ENCODE measurements at places on chromosomes 3 and 15.

DNA sequence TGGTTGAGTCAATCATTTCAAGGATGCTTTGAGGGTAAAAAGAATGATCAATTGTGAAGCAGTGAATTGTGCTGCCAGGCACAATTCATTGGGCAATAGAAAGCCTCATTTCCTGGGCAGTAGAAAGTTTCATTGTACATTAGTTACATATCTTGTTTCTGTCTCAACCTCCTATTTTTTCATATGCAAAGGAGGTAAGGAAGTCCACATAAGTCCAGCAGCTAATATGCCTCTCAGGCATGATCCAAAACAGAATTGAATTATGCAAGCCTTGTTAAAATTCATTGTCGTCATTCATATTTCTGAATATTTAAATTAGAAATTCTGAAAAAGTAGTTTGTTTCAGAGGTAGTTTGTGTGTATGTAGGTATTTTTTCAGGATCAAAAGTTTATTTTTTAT, 65.8 kb downstream of the TFRC start:
- DNase-seq = no peak

DNA sequence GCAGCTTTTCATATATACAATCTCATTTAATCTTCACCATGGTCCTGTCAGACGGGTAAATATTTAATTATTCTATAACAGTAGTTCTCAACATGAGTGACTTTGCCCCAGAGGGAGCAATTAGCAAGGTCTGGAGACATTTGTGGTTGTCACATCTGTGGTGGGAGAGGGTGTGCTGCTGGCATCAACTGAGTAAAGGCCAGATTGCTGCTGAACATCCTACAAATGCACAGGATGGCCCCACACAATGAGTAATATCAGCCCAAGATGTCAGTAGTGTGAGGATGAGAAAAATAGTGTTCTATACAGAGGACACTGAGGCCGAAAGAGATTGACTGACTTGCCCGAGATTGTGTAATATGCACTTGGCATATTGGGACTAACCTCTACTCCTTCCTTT, 156.0 kb downstream of the AGBL1 start:
- DNase-seq = no peak

GRCh38 chr3:122004107-122004506, 17.9 kb downstream of the ILDR1 start:
- DNase-seq = no peak

DNA sequence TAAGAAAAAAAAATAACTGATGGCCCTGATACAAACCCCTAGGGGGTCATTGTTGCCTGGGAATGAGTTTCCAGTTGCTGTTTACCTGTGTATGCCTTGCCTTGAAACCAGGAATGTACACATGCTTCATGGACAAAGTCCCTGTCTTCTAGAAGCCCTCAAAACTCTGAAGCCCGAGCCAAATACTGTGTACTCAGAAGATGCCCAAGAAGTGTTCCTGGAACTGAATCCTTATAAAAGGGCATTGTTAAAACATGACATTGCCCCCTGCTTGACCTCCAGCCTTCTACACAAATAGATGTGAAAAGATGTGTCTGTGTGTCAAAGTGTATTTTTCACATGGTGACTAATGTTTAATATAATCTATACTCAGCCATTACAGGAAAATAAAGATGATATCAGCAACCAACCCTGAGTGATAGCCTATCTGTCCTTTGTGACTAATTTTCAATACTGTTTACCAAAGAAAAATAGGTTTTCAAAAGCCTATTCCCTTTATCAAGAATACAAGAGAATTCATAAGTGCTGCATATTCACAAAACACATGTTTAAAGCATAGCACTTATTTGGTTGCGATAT, 325.9 kb downstream of the MECOM start:
- DNase-seq = no peak

- DNase-seq = no peak
Measured at GRCh38 chr3:41103200-41103599, 96.1 kb upstream of the CTNNB1 start.

DNA sequence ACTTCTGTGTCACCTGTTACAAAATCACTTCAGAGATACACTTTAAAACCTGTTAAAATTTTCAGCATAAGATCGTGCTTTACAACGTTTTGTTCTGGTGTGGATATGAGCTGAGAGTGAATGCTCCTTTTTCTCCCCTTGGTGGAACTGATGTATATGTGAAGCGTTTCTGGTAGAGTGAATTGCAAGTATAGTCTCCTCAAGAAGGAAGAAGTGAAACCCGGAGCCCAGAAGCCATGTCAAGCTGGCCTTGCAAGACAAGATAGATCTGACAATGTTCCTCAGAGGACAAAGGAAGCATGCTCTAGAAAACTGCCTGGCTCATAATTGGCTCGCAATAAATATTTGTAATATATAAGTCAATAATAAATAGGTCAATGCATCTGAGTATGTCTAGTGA, 23.6 kb downstream of the SERPINI2 start:
- DNase-seq = no peak

DNA sequence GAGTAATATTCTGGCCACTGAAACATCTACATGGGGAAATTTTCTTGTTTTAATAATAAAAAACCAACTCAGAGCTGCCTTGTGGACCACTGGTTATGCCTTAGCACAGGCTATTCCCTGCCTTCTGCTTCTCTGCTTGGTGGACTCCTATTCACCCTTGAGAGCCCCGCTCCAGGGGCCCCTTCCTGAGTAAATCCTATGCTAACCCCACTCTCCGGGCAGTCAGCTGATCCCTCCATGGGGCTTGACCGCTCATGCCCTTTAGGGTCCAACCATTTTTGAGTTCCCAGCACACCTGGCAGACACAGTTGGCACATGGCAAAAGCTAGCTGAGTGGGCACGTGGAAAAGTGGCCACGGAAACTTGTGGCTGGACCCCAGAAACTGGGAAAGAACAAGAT, 38.2 kb downstream of the ATP2B2 start:
- no peak for DNase-seq

DNA sequence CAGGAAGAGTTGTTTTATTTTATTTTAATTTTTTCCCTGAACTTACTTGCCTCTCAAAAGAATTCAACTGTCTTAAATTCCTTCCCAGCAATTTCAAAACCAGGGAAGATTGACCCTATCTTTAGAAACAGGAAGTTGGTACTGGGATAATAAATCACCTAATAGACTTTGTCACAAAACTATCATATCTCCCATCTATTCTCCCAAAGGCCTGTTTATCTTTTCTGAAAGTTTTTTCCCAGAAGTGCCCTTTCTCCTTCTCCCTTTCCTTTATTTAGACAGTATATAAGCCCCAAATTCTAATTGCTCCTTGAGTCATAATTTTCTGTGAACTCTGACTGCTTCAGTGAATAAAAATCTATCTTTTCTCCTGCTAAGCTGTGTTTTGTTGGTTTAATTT, 2.9 kb upstream of the RNF7 start:
- no peak for DNase-seq

GRCh38 chr3:152348436-152349177, 79.9 kb downstream of the MBNL1 start:
- DNase-seq = no peak

DNA sequence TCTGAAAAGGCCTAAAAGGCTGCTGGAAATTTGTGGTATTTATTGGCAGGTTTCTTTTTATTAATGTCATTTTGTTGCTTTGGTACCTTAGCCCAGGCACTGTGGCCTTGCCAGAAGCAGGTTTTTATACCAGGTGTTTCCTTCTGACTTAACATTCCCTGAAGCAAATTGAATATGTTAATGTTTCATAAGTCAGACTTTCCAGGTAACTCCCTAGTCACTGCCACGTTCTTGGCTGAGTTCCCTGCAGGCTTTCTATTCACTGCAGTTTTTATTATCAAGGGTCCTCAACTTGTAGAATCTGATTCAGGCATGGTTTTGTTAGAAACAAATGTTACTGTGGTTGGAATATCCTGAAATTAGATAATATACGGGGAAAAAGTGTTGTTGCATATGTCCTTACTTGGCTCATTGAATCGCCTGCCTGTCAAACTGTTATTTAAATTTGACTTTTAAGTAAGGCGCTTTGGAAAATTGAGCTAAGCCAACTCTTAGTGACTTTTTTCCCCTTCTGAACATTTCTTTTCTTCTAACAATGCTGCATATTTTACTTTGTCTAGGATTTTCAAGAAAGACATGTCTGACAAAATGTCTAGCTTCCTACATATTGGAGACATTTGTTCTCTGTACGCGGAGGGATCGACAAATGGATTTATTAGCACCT, 22.9 kb downstream of the ITPR1 start:
- no peak for DNase-seq

DNA sequence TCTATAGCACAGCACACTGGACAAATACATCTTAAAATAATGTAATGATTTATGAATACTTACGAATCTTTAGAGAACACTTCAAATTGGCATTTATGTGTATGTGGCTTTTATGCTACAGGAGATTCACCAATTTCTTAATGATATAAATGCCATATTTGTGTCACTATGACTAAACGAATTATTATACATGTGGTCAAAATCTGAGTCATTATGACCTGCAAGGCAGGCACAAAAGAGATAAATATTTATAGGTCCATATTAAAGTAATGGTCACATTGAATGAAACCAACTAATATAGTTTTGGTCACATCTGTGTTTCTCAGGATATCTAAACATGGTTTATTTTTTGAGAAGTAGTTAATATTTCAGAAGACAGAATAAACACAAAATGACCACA, 232.3 kb upstream of the SEMA6D start:
- no peak for DNase-seq

DNA sequence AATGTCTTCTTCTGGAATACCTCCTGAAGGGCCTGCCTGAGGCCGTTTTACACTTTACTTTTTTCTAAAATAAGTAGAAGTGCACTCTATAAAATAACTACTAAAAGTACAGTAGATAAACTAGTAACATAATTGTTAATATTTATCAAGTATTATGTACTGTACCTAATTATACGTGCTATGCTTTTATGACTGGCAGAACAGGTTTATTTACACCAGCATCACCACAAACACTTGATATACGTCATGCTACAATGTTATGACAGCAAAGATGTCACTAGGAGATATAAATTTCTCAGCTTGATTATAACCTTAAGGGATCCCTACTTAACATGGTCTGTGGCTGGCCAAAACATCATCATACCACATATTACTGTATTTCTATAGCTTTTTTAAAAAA, 29.4 kb downstream of the DLG1 start:
- no peak for DNase-seq

GRCh38 chr3:187072511-187072910, 66.8 kb downstream of the RPL39L start:
- DNase-seq = no peak

DNA sequence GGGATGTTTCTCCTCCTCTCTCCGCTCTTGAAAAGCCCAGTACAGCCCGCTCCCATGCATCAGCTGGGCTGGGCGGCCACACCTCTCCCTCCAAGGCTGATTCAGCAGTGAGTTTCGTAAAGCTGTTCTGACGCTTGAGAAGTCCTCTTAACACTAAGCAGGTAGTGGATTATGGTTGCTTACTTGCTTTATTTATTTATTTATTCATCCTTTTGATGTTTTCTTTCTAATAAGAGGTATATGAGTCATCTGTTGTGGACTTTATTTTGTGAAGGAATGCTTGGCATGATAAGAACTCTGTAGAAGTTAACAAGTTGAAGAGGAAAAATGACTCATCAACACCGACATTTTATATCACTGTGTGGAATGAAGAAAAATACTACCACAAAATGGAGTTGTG, 285.0 kb downstream of the SQOR start:
- no peak for DNase-seq

DNA sequence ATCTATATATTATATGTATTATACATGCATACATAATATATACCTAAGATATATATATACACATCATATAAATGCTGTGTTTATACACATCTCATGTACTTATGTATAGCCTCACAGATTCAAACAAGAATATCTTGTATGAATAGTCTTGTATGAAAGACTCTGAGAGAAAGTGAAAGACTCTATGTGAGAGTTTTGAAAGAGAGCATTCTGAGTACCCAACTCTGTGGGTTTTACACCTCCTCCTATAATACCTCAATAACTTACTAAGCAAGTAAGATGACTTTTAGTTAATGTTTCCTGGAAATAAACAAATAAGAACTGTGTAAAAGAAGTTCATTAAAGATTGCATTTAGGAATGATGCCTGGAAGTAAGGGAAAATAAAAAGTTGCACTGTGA, 108.1 kb upstream of the GMNC start:
- DNase-seq = no peak

- DNase-seq = no peak
Measured at GRCh38 chr3:73234354-73235014, 173.0 kb downstream of the EBLN2 start.

DNA sequence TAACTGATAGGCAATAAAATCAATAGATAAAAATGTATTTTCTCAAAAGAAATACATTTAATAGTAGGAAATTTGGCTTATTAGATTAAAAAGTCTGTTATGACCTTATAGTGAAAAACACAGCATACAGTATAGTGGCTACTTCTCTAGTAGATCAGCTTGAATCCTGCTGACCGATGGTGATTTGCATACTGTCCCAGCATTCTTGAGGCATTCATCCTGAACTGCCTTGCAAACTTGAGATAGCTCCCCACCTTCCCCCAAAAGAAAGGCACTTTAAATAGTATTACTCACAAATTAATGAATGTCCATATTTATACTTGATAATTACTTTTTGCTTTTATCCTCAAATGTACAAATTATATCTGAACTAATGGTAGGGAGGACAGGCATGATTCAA, 6.7 kb downstream of the CHMP2B start:
- DNase-seq = no peak

DNA sequence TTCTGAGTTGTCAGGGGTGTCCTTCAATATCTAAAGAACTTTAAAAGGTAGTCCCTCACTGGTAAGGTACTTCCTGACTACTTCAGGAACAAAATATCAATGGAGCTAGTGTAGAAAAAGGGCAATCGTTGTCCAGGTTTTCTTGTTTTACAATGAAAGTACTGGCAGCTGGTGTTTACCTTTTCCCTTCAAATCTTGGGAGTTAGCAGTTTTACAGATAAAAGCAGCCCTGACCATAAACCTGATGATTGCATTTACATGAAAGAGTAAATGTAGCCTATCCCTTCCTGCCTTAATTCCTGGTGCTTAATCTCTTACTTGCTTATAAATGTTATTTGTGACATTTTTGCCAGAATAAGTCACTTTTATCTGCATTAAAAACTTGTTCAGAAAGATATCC, 559.9 kb upstream of the ARPP21 start:
- DNase-seq = no peak

- no peak for DNase-seq
Measured at GRCh38 chr3:194224471-194225417, 88.8 kb downstream of the HES1 start.

DNA sequence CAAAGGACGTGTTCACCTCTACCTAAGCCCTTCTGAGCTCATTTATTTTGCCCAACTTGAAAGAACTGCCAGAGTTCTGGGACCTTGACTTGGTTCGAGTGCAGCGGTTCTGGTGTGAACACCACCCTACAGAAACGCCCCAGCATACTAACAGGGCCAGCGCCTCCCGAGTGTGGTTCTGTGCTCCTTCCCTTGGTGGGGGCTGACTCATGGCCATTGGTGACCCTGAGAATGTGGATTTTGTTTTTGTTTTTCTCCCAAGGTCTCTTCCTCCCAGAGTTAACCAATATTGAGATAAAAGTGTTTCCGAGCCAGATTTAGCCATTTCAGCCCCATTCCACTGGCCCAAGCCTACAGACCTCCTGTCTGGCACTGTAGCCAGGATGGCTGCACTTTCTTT, 27.9 kb downstream of the SEMA7A start:
- no peak for DNase-seq

- no peak for DNase-seq
Measured at GRCh38 chr3:55369141-55369847, 117.8 kb downstream of the WNT5A start.

GRCh38 chr3:172153335-172153861, 114.0 kb downstream of the FNDC3B start:
- DNase-seq = no peak
